ENCODE measurements at places on chromosomes 11 and 22. TPM values are rescaled to one million over a fixed set of nuclear protein-coding genes. Genes with fewer than 3 reads are reported as not detected.

DNAJB7 gene
- polyA plus RNA-seq: not detected

TSPAN18 gene
- 8.4 TPM for polyA plus RNA-seq

SIPA1 gene
- 6.5 TPM for polyA plus RNA-seq

TIMP3 gene
- polyA plus RNA-seq: 0.72 TPM

MIAT gene
- 529 TPM for polyA plus RNA-seq

PNPLA5 gene
- not detected for polyA plus RNA-seq

OR51A2 gene
- polyA plus RNA-seq: not detected

FGF3 gene
- 6.0 TPM for polyA plus RNA-seq

CRYBA4 gene
- polyA plus RNA-seq: not detected

PPFIA1 gene
- 48.9 TPM for polyA plus RNA-seq

FHIP1B gene
- polyA plus RNA-seq: 72.3 TPM
